ENCODE measurements at places on chromosomes 7 and 10.

GRCh38 chr10:86758189-86759072 lies 2.0 kb downstream of the BMPR1A start:
- DNase-seq: peak; percentile 38

GRCh38 chr7:55325371-55325792 lies 39.8 kb upstream of the LANCL2 start:
- DNase-seq: no peak

DNA sequence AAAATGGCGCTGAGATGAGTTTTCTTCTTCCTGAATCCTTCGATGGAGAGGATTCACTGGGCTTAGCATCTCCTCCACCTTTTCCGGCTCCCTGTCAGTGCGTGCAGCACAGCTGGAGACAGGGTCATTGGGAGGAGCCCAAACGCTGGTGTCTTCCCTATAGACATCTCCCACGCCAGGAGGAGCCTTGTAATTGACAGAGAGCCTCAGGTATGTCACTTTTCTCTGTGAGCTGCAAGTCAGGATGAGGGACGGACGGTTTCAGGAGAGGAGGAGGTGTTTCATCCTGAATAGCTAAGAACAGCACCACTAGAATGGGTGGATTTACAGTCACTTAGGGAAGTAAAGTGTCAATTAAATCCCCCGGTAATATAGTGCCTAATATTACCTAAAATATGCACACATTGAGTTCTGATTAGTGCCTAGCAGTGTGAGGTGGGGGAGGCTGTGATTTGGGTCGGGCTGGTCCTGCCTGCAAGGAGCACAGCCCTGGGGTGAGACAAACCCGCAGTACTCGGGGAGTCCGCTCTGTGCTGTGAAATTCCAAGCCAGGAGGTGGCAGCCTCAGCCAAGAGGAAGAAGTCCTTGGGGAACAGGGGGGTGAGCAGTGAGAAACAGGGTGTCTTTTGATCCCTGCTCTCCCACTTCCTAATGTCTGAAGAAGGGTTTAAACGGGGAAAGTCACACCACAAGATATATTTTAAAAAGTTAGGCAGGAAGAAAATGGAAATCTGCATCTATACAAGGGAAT lies 28.2 kb downstream of the IL15RA start:
- DNase-seq: peak; percentile 63

GRCh38 chr7:18352339-18353255 lies 143.0 kb upstream of the HDAC9 start:
- peak; percentile 43 for DNase-seq

GRCh38 chr7:39651265-39651664 lies 27.9 kb downstream of the RALA start:
- DNase-seq: no peak

GRCh38 chr10:42869977-42870350 lies 87.4 kb downstream of the BMS1 start:
- no peak for DNase-seq

GRCh38 chr10:34298346-34298818 lies 516.7 kb downstream of the PARD3 start:
- no peak for DNase-seq

GRCh38 chr7:40721342-40721949 lies 586.6 kb downstream of the SUGCT start:
- no peak for DNase-seq

- DNase-seq: no peak
Measured at GRCh38 chr10:132134241-132135052, 52.3 kb upstream of the DPYSL4 start.

DNA sequence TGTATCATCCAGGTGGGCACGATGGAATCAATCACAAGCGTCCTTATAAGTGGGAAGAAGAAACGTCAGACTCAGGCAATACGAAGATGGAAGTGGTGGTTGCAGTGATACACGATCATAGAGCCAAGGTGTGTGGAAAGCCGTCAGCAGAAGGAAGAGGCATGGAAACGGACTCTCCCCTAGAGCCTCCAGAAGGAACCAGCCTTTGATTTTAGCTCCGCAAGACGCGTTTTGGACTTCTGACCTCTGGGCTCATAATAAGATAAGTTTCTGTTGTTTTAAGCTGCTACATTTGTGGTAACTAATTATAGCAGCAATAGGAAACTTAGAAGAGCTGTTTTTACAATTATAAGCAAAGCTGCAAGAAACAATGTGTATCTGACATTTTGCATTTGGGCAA lies 14.8 kb downstream of the FANK1 start:
- no peak for DNase-seq

GRCh38 chr7:27518561-27519350 lies 143.9 kb downstream of the HIBADH start:
- no peak for DNase-seq

- DNase-seq: no peak
Measured at GRCh38 chr10:64682043-64682442, 1160.8 kb downstream of the REEP3 start.

GRCh38 chr10:21077681-21078080 lies 180.6 kb upstream of the NEBL start:
- DNase-seq: no peak

DNA sequence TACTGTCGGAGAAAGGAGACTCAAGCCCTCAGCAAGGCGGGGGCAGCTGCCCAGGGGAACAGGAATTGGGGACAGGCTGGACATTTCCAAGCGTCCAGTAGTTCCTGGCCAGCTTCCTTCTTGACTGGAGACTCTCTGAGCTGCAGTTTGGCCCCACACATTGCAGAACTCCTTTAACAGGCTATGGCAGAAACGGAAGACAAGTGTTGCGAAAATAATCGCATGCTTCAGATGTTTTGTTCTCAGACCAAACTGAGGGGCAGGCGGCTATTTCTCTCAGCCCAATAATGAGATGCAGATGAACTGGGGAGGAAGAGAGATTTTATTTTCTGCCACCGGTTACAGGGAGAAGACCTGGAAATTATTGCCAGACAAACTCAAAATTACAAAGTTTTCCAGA lies 88.0 kb upstream of the PFKP start:
- no peak for DNase-seq

GRCh38 chr7:132901241-132901640 lies 180.6 kb downstream of the CHCHD3 start:
- DNase-seq: no peak

DNA sequence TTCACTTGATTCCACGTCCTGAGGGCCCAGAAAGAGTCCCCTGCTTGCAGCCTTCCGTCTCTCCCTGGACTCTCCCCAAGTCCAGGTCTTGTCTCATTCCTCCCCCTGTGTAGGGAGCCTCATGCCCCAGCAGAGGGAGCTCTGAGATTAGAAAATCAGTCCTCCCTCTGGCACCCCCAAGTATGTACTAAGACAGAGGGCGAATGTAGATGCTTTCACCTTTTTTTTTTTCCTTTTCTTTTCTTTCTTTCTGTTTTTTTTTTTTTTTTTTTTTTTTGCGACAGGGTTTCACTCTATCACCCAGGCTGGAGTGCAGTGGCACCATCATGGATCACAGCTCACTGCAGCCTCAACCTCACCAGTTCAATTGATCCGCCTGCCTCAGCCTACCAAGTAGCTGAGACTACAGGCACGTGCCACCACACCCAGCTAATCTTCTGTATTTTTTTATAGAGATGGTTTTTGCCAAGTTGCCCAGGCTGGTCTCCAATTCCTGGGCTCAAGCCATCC lies 10.3 kb downstream of the SFXN3 start:
- DNase-seq: peak; percentile 91

- no peak for DNase-seq
Measured at GRCh38 chr7:143027683-143028082, 751 bp upstream of the OR9A2 start.

GRCh38 chr7:76369018-76369417 lies 10.2 kb upstream of the YWHAG start:
- no peak for DNase-seq

GRCh38 chr10:93165367-93165766 lies 91.7 kb downstream of the CYP26A1 start:
- no peak for DNase-seq

GRCh38 chr7:81370822-81371221 lies 399.0 kb downstream of the HGF start:
- DNase-seq: no peak

DNA sequence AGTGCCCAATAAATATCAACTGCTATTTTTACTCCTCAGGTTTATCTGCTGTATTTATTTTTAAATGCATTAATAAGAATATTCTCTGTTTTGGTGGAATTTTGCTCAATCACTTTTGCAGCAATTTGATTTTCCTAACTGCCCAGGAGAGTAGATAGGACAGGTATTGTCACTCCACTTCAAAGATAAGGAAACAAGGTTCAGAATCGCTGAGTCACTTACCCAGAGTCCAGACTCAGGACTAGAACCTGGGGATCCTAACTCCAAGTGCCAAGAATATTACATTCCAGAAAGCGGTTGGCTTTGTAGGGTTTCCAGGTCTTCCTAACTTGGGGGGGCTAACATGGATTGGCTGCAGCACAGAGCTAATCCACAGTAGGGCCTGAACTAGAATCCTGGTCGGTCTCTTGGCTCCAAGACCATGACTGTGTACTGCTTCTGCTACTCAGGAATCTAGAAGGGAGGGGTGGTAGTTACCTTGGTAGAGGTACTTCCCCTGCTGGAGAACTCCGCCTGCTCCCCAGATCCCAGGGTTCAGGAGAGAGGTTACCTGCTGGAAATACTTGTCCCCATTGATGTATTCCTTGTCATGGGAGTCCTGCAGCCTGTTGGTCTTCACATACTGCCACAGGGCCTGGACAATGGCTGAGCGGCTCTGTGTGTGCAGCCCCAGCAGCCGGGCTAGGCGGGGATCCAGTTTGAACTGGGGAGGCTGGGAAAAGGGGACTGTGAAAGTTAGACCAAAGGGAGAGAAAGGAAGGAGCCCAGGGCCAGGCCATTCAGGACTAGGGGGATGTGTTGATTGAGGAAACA lies 7.3 kb downstream of the SMARCD3 start:
- no peak for DNase-seq

- no peak for DNase-seq
Measured at GRCh38 chr7:130197094-130197493, 8.1 kb downstream of the TMEM209 start.

DNA sequence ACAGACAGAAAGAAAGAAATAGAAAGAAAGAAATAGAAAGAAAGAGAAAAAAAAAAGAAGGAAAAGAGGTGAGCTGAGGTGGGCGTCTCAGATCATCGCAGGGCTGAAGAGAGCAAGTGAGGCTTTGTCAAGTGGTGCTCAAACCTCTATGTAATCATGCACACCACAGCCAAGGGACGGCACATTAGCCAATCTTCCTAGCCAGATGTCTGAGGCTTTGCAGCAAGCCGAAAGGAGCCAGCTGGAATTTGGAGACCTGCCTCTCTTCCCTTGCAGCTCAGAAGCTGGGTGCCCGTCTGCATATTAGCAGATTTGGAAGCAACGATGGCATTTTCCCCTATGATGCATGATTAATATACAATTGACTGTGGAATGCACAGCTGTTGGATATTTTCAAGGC lies 52.5 kb downstream of the ADRA2A start:
- no peak for DNase-seq

- DNase-seq: no peak
Measured at GRCh38 chr10:5497948-5498730, 1.2 kb downstream of the CALML5 start.

- DNase-seq: no peak
Measured at GRCh38 chr7:71851776-71852498, 560.2 kb downstream of the CALN1 start.

- DNase-seq: no peak
Measured at GRCh38 chr10:101226491-101227428, 2.5 kb downstream of the LBX1 start.

DNA sequence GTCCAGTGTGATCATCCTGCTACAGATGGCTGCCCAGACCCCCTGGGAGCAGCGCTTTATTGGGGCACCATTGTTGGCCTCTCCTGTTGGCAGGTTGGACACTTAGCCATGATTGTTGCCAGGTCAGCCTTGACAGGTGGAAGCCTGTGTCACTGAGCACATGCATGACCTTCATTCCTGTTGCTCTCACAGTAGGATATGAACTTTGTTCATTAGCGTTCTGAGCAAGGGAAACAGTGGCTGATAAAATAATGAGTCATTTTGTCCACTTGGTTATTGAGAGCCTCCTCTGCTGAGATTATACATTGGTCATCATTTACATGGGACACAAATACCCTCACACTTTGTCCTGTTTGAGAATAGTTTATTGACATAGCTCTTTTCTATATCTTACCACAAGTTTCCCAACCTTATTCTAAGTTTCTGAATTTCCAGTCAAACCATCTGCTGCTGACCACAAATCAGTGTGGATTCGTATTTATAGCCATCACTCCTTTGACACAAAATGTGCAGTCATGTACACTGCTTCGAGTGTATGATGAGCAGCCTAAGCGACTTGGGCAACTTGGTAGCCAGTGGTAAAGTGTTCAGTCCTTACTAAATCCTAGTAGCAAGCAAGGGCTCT lies 102.6 kb downstream of the TPST1 start:
- no peak for DNase-seq

GRCh38 chr7:25391295-25391861 lies 163.1 kb upstream of the NPVF start:
- DNase-seq: peak; percentile 40

- no peak for DNase-seq
Measured at GRCh38 chr7:73887762-73888161, 26.8 kb downstream of the TMEM270 start.

DNA sequence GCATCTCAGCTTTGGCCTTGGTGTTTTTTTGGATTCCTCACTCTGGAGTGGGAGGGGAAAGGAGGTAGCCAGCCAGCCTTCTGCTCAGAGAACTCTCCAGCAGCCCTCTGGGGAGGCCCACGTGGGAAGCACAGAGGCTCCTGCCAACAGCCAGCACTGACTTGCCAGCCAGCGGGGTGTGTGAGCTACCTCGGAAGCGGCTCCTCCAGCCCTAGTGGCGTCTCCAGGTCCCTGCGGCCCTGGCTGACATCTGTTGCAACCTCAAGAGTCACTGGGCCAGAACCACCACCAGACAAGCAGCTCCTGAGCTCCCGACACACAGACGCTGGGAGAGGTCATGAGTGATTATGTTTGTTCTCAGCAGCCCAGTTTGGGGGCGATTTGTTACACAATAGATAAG lies 180.2 kb upstream of the FZD8 start:
- DNase-seq: peak; percentile 8

DNA sequence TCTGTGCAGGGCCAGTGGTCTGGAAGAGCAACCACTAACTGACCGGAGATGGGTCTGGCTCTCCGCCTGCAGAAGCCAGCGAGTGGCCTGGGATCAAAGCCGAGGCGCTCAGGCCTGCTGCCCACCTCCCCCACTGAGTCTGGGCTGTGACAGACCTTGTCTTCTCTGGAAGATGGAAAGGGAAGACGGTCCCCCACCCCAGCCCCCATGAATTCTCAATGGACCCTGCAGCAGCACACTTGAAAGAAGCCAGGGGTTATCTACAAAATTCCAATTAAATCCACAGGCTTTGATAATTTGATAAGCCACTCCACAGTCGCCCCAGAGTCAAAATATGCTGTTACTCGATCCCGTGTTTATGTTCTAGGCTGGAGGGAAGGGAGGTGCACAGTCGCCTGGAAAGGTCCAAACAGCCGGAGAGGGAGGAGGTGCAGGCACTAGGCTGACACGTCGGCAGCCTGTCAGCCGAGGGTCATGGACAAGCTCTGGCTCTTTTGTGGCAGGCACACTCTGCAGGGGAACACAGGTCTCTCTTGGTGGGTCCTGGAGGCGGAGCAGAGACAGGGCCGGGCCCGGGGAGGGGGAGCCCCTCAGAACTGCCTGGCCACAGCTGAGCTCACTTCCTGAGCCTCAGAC lies 134.9 kb downstream of the SH3PXD2A start:
- no peak for DNase-seq

Measured in KBM-7 (cell line).